ENCODE measurements at places on chromosomes 4 and X.

DNA sequence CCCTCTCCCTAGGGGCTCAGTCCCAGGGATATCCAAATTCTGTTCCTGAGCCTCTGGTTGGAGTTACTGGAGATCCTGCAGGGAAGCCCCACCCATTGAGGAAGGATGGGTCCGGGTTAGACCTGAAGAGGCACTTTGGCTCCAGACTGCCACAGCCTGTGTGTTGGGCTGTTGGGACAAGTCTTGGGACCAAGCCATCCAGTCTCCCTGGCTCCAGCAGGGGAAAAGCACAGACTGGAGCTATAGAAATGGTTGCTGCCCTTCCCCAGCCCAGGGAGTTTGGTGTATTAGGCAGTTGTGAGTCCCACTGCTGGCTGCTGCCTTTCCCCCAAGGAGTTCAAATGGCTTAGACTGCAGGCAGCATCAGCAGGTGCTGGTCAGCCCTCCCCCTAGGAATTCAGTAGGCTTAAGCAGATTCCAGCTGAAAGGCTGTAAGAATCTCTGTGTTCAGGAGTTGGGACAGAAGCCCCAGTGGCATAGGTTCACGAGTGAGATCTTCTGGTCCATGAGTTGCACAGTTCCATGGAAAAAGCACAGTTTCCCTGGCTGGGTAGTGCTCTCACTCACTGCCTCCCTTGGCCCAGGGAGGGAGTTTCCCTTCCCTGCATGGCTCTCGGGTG lies 344.0 kb upstream of the EPHA5 start:
- no peak for DNase-seq

- DNase-seq = no peak
These were observed 61.0 kb upstream of the SMIM10 start for GRCh38 chrX:134929808-134930207.

- DNase-seq = peak; percentile 34
These were observed 196.4 kb upstream of the LDB2 start for GRCh38 chr4:17094876-17095210.

DNA sequence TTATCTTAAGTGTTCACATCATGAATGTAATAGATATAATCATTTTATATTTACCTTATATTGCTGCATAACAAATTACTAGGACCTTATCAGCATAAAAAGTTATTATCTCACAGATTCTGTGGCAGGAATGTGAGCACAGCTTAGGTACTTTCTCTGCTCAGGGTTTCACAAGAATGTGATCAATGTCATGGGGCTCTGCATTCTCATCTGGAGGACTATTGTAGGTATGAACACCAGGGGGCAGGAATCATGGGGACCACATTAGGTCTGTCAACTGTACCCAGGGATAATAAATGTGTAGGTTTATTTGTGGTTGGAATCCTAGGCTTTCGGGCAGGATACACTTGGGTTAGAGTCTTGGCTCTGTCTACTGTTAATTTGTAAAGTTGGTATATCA lies 519.2 kb downstream of the ARAP2 start:
- no peak for DNase-seq

DNA sequence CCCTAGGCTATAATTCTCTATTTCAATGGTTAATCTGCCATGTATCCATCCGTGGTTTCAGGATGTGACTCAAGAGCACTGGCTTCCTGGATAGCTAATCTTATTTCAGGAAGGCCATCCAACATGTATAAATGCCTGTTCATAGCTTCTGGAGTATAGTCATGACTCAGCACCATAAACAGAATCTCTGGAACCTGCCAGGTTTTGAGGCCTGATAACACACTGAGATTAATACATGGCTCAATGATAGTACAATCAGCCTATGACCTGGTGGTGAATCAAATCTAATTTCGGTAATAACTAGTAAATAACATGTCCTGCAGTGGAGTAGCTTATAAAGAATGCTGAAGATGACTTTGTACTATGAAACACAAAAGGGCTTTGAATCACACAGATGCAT lies 5.7 kb upstream of the IL13RA2 start:
- peak; percentile 69 for DNase-seq

DNA sequence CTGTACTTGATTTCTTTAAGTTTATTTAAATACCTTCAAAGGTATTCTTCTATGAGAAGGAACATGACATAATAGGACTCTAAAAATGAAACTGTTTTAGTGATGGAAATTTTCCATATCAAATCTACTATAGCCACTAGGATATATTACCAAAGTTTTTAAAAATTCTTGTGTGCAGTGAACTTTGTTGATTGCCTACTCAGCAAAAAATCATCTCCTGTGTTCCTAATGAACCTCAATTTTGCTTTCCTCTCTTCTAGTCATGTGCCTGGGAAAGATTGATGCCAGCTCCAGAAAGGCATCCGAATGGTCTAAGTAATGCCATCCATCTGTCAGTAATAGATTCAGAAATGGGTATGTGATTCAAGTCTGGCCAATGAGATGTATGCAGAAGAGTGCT lies 111.1 kb downstream of the ANXA3 start:
- DNase-seq = no peak

DNA sequence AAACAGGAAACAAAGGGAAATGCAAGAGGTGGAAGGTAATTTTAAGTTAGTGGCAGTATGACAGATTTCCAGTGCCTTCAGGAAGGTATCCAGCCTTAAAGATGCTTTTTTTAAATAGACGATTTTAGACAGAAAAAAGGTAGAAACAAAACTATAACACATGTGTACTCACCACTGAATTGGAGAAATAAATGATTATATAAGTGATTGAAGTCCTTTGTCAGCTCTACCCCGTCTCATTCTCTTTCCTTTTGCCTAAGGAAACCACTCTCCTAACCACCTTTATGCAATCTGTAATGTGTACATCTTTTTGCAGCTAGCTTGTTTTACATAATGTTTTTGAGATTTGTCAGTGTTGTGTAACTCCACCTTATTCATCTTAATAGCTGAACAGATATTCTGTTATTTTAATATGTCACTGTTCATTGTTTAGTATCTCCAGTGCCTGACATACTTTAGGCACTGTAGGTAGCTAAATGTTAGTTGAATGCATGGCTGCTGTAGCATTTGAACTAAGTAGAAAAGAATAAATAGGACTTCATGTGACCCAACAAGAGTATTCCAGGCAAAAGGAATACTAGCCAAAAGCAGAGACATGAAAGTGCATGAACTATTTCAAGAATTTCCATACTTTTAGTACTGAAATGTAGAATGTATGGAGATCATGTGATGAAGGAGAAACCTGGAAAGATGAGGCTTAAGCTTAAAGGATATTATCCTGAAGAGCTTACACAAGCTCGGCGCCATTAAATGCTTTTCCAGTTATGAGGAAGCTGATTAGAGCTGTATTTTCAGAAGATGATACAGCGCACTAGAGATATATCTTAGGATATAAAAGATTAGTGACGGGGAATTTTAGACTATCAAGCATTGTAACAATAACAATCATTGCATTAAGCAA lies 865 bp downstream of the FAM200B start:
- peak; percentile 32 for DNase-seq

GRCh38 chr4:187000281-187000680 lies 276.6 kb upstream of the FAT1 start:
- DNase-seq = no peak

DNA sequence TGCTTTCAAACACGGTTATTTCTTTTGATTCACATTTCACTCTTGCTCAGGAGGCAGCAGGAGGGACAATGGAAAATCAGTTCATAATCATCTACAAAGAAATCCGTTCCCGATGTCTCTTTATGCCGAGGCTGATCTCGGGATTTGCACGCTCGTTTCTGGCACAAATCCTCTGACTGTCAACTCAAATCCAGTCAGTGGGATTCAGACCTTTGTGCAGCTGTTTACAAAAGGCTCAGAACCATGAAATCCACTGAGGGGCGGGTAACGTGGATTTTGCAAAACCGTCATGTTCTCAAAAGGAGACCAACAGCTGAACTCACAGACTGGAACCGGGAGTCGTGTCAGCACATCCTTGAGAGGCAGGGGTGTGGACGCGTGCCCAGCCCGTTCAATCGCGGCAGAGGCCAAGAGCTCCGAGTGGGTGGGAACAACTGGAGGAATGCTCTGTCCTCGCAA lies 46.4 kb downstream of the ACOX3 start:
- DNase-seq = peak; percentile 68

DNA sequence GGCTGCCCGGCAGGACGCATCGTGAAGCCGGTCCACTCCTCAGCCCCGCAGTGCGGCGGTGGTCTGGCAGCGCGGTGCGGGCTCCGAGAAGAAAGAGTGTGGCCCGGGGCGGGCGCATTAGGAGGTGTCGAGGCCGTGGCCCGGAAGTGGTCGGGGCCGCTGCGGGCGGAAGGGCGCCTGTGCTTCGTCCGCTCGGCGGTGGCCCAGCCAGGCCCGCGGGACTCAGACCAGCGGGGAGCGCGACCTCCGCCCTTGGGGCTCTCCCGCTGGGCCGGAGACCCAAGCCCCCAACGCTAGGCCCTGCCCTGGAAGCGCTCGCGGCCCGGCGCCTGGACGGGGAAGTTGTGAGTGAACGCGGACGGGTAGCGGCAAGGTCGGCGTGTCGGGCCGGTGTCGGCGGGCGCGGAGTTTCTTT lies 60.0 kb downstream of the HS3ST1 start:
- DNase-seq = no peak

GRCh38 chr4:1775731-1776500 lies 17.2 kb upstream of the FGFR3 start:
- no peak for DNase-seq

GRCh38 chr4:1940566-1940965 lies 68.2 kb downstream of the NELFA start:
- DNase-seq = no peak

GRCh38 chr4:114597410-114598115 lies 1.0 kb upstream of the UGT8 start:
- DNase-seq = no peak

DNA sequence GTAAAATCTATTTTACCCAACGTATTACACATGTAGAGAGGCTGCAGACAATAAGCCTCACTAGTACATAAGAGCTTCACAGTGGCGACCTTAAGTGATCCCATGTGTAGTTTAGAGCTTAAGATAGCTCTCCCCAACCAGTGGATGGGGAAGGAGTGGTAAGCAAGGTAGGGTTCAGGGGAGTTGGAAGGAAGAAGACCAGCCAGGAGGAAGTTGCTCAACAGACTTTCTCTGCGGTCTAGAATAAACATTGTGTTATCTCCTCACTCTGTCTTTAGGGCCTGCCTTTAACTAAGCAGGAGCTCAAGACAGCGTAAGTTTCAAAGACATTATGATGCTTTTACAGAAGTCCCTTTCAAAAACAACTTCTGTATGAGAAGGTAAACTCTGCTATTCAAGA lies 16.8 kb downstream of the MEPE start:
- DNase-seq = no peak

- DNase-seq = no peak
These were observed 1746.4 kb upstream of the PCDH7 start for GRCh38 chr4:28973587-28974350.

GRCh38 chr4:11424000-11424399 lies 4.7 kb downstream of the HS3ST1 start:
- DNase-seq = no peak

GRCh38 chrX:39310891-39311290 lies 509.6 kb downstream of the MID1IP1 start:
- DNase-seq = no peak

GRCh38 chr4:57318703-57319102 lies 208.5 kb upstream of the IGFBP7 start:
- no peak for DNase-seq

DNA sequence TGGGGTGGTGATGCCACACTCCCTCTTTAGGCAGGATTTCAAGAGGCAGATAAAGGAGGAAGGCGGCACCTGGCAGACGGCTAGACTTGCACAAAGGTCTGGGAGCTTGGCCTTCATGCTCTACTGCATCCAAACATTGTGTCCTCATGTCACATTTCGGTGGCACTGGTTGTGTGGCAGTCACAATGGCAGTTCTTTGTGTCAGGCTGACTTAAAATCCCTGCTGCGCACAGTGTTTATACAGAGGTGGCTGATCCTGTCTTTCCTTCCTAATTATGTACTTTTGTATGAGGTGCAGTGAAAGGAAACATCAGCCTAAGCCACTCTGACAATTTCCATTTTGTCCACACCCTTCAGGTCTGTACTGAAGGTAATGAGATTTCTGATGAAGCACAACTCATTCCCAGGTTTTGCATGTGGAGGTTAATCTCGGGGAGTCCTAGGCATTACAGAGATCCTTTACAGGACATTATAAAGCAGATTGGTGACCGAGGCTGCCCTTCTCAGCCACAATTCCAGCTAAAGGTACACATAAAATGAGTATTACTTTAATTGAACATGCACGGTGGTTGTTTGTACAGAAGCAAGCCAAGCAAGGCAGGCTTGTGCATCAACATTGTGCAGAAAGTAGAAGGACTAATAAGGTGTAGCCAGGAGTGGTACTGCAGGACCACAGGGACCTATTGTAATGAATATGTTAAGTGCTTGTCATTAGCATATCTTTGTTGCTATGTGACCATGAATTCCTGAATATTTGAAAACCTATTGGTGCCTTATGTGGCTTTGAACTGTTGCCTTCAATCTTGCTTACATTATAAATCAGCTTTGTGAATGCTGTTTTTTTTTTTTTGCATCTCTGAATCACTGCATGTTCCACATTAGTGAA lies 147.6 kb downstream of the STK32B start:
- no peak for DNase-seq

DNA sequence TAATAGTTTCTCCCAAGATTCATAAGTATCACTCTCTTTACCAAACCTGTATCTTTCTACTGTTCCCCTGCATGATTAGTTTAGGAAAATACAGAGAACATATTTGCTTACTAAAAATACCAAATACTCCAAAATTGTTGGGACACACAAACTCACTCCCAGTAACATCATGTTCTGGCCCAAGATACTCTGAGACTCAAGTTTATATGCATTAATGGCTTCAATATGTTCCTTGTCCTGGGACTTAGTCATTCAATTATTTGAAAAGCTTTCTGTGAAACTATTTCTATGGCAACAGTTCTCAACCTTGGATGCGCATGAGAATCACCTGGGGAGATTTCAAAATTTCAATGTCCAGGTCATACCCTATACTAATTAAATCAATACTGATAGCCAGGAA lies 138.9 kb upstream of the PTCHD1 start:
- no peak for DNase-seq

- DNase-seq = no peak
These were observed 30.8 kb downstream of the NOP14 start for GRCh38 chr4:2932321-2932950.

DNA sequence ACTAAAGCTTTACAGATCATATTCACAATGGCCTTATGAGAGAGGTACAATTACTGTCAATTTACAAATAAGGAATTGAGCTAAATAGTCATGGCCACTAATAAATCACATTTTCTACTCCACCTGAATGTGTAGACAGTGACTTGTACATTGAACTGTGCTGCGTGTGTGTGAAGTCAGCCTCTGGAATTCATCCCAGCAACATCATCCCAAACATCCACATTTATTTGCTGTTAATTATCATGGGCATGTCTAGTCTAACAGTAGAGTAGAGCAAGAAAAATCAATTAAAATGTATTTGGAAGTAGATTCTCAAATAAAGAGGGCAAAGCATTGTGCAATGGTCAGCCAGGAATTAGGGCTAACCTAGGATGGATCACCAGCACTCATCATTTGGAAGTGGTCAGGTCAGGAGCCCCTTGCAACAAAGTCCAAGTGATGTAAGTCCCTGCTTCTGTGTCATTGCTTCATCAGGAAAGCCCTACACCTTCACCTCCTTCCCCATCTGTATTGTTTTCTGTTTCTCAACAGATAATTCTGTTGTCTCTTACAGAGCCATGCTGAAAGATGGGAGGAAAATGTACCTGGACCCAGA lies 4.8 kb upstream of the PF4V1 start:
- DNase-seq = no peak

Data from AG10803 (cell line).